ENCODE measurements at places on chromosomes 5 and 9.
A peak's percentile ranks its signal among the peaks of the same experiment; 100 is the strongest.

DNA sequence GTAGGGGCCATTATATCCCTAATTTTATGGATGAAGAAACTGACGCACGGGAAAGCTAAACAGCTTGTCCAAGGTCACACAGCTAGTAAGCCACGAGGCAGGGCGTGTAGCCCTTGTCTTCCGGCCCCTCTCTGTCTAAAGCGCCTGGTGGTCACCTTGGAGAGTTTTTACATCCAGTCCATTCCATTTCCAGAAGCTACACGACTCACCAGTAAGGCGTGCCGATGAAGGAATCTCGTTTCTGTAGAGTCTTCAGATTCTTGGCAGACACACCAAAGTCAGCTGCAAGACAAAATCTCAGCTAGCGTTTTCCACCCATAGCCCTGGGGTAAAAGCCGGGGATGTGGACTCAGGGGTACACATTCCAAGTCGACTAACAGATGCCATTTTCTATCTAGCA is 80.5 kb downstream of the STK10 start:
- no peak for DNase-seq

GRCh38 chr9:20524776-20525175 is 97.5 kb downstream of the MLLT3 start:
- DNase-seq, result peak; percentile 3

- DNase-seq, result no peak
Observed at GRCh38 chr5:90844931-90845330, 286.3 kb downstream of the ADGRV1 start.

DNA sequence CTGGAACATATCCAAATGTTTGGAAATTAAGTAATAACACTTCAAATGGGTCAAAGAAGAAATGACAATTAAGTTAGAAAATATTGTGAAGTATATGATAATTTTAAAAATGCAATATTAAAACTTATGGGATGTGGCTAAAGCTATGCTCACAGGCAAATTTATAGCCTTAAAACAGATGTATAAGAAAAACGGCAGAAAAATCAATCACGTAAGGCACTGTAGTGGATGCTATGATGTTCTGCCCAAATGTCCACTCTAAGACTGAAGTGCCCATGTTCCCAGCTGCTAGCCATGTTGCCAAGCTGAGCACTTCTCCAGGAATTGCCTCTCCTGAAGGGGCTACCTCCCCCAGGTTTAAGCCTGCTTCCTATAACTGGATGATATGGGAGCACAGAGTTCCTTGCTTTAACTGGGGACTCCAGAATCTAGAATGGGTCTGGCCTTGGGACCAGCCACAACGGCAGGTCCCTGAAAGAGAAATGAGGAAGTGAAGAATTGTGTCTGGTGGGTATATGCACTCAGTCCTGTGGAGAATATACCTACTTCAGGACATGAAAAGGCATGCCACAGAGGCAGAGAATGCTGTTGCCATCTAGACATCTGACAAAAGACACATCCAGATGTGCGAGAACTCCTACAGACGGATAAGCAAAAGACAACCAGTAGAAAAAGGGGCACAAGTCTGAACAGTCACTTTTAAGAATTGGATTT is 78.2 kb upstream of the RXRA start:
- DNase-seq, result no peak

DNA sequence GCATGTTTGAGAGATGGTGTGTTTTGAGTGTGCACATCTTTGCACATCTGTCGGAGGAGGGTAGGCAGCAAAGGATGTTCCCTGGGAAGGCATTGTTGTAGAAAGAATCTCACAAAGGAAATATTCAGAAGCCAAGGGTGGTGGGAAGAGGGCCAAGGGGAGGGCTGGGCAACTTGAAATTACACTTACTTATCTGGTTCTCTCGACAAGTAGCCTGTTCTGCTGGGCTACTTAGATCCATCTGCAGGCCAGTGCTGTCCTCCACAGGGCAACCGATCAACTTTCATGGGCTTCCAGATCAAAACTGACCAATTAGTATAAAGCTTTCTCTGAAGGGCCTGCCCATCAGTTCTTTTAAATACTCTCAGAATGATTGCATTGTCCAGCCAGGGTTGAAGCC is 495.2 kb downstream of the GADD45G start:
- DNase-seq, result no peak

- no peak for DNase-seq
Observed at GRCh38 chr9:137477778-137478612, 18.9 kb upstream of the NSMF start.

DNA sequence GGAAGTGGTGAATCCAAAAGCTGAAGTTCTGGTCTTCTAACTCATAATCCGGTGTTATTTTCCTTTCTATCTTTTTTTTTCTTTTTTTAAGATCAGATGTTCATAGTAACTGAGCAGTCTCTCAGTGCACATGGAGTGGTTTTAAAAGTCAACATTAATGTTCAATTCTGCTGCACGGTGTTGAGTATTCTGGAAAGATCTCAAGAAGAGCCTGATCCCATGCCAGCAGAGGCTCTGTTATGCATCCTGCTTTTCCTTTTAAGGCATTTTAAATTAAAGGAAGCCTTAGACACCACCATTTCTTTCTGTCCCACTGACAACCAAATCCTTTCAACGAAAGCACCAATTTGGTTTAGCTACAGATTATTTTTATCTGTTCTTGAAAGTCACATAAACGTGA is 33.4 kb downstream of the SEMA5A start:
- DNase-seq, result no peak

DNA sequence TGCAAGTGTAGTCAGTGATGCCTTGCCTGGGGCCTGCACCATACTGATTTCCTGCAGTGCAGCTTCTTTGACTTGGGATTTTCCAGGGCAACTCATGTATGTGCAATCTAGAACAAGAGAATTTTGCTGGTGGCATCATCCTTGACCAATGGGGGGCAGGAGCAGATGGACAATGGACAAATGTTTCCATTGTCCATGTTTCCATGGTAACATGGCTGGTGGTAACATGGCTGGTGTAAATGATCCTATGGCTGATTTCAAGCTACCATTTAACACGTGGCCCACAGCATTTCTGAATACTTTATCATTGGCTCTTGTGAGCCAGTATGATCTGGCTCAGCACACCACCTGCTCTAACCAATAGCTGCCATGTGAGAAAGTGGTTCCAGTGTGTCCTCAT is 130.1 kb upstream of the OSMR start:
- DNase-seq, result no peak

- no peak for DNase-seq
Observed at GRCh38 chr5:3031733-3032378, 280.4 kb upstream of the IRX2 start.

DNA sequence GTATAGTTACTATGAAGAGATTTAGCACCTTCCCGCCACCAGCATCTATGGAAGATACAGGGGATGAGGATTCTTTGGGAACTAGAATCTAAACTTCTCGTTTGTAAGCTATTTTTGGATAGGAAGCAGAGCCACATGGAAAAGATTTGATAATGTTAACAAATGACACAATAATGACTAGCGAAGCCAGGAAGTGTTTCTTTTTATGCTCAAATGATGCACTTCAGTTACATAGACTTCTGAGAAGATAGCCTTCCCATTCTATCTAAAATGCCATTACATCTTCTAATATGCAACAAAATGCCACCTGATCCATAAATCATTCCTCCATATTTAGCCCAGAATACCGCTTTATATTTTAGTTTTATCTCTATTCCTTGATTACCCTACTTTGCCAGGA is 17.0 kb upstream of the TNC start:
- no peak for DNase-seq

DNA sequence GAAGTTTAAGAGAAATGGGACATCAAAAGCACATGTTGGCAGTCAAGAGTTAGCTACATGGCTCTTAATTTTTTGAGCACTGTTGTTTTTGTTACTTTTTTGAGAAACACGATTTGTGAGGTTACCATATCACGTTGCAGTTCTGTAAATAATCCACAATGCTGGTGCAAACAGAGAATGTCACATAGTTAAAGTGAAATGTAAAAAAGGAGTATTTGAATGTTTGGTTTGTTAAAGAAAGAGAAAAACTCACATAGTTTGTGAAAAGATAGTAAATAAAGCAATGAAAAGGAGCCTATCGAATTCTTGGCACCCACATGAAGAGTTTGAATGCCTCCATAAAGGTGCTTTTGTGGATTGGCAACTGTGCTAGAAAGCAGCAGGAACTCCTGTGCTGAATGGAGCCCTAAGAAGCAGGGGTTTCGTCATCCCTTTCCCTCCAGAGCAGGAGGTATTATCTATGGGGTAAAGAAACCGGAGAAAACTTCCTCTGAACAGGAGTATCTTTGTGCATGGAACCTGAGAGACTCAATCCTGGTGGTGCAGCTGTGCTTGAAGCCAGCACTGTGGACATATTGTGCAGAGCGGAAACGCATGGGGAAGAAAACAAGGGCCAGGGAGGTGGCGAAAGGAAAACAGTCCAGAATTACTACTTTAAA is 148.5 kb upstream of the OTULINL start:
- DNase-seq, result no peak

- DNase-seq, result no peak
Observed at GRCh38 chr5:100841358-100842076, 61.6 kb downstream of the ST8SIA4 start.

GRCh38 chr5:179120421-179120861 is 60.3 kb downstream of the ZNF354C start:
- DNase-seq, result no peak

- DNase-seq, result peak; percentile 34
Observed at GRCh38 chr5:136769900-136770684, 404.7 kb upstream of the TRPC7 start.

DNA sequence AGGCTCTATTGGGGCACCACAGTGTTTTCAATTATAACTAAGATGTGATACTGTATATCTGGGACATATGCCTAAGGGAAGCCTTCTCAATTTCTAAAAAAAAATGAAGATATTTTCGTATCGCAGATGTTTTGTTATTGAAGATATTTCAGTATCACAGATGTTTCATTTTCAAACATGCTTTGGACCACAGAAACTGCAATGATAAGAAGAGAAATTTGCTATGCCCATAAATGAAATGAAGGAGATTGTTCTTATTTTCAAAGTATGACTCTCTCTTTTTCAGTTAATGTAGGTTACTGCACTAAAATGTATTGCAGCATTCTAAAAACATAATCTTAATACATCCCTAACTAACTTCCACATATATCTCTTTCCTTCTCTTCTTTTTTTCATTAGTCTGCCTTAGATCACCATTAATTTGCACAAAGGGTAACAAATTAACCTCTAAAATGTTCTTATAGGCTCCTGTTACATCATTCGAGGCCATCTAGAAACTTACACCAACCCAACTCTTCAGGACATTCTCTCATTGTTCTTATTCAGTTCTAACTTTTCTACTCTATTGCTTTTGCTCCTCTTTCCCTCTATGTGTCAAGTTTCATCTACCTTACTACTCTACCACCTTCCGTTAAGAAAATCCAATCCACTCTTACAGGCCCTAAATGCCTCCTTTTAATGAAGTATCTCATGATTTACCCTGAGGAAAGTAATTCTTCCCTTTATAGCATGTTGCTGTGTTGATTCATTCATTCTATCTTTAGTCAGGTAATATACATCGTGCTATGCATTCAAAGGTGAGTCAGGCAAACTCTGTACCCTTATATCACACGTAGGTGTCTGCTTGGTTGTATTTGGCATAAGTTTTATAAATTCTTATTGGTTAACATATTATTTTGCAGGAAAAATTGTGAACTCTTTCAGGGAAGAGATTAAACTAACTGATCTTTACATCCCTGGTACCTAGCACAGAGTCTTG is 70.5 kb downstream of the ST8SIA4 start:
- DNase-seq, result no peak

GRCh38 chr5:114702136-114702535 is 340.3 kb downstream of the KCNN2 start:
- no peak for DNase-seq

DNA sequence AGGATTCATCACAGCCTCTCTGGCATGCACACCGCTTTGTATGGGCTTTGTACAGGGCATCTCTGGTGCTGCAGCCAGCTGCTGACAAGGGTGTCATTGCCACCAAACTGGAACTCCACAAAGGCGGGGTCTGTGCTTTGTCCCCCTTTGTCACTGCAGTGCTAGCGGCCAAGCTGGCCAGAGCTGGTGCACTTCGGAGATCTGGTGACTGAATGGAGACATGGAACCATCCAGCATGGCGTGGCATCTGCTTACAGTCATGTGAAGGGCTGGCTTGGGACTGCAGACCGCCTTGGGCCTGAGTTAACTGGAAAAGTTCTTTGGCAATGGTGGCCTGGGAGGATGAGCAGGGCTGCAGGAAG is 18.7 kb upstream of the COL5A1 start:
- DNase-seq, result no peak

GRCh38 chr5:175254155-175254554 is 189.8 kb downstream of the DRD1 start:
- DNase-seq, result no peak

DNA sequence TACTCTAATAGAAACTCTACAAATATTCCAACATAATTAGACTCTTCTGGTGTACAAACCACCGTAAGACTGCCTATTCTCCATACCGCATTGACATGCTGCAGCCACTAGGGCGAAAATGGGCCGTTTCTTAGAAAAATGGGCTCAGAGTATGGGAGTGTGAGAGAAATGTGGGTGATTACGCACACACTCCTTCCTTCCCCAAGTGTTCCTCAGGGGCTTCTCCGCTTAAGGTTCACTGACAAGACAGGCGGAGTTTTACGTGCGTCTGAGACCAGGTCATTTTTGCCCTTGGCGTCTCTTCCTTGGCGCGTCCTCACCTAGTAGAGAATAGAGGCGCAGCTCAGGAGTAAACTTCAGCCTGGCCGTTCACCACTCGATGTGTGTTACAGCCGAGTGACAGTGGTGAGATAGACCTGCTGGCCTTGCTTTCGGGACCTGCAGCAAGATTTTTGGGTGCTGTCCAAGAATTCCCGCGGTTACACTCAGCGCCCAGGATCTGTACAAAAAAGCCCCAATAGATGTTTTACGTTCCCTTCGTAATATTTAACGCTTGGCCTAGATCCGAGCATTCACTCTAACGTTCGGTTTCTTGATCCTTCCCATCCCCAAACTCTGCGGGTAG is 1.8 kb upstream of the NTRK2 start:
- no peak for DNase-seq

GRCh38 chr9:99966716-99967115 is 60.3 kb downstream of the STX17 start:
- DNase-seq, result no peak

- no peak for DNase-seq
Observed at GRCh38 chr5:81065492-81065891, 105.3 kb downstream of the RASGRF2 start.

DNA sequence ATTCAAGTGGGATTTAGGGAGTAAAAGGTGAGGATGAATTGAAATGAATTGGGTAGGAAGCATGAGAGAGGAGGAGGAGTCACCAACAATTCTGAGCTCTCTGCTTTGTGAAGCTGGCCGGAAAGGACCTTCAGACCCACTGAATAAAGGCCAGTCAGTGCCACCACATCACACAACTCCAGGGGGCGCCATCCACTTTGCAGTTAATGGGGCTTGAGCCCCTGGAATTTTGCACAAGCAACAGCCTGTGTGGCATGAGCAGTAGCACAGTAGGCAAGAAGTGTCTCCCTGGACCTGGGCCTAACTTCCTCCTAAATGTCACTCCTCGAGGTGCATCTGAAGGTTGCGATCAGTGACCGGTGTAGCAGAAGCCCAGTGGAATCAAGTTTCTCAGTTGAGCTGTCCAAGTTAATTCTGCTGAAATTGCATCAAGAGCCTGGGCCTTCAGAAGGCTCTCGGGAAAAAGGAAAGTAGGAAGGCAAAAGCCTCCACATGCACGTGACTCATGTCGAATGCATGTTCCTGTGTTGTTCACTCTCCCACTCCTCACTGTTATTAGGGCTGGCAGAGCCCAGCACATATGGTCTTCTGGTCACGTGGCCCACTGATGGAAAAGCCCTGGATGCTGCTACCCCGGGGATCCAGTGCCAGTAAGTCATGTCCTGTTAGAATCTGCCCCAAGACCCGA is 27.8 kb upstream of the GLIS3 start:
- DNase-seq, result no peak
